ENCODE measurements at places on chromosomes 3 and 15. TPM values are rescaled to one million over a fixed set of nuclear protein-coding genes. Genes with fewer than 3 reads are reported as not detected.

DNA sequence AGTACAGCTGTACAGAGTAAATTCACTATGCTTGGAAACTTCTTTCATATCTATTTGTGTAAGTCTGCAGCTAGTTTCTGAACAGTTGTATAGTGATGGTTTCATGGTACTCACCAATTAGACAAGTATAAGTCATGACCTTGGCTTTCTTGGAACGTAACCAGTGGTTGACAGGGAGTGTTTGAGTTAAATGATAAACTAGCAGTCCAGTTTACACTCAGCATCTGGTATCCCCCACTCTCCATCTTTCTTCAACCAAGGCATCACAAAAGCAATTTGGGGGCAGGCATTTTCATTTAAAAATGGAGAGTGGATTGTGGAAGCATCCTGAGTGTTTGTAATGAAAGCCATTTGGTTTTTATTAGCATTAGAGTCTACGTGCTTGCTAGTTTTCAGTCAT is 26.0 kb downstream of the MME start:
- no peak for DNase-seq

DNA sequence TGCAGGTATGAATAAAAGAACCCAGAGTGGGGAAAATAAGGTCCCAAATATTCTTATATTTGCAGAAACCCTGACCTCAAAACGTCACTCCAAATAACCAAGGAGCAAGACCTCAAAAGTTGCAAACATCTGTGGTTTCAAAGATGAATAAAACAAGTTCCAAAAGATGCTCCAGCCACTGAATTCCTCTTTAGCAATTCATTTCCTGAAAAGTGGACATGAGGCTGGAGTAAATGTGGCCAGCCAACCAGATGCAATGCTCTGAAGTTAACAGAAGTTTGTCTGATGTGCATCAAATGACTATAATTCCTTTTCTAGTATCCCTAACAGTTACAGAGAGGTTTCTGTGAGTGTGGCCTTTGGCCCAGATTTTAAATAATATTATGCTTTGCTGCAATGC is 71.2 kb upstream of the WNT5A start:
- no peak for DNase-seq

- DNase-seq, result no peak
These were observed 14.3 kb downstream of the KAT2B start for GRCh38 chr3:20054549-20054987.

- DNase-seq, result no peak
These were observed 152.0 kb downstream of the TJP1 start for GRCh38 chr15:29670266-29670665.

- no peak for DNase-seq
These were observed 32.8 kb downstream of the XXYLT1 start for GRCh38 chr3:195238081-195238571.

DNA sequence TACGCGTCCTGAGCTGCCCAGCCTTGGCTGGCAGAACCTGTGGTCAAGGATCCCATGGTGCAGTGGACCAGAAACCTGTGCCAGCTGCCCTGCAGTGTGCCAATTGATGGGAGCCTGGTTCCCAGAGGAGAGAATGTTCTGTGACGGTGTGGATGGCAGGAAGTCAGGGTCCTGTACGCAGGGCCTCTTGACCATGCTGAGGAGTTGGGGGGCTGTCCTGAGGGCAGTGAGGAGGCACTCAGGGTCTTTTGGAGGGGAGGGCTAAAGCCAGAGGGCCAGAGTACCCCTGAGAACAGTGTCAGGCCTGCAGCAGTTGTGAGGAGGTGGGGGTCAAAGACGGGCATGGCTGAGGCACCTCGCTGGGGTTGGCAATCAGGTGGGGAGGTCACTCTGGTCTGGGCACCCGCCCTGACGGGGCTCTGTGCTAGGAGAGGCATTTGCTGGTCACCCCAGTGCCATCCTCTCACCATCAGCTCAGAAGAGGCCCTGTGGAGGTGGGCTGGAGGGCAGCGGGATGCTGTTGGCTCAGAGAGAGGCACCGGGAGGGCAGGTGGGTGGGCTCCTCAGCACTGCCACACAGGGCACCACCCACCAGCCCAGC is 61.0 kb downstream of the SCN5A start:
- peak; percentile 31 for DNase-seq

- no peak for DNase-seq
These were observed 2.4 kb downstream of the ARHGEF3 start for GRCh38 chr3:56799251-56799882.

Gene SHC4
- 74.2 TPM for total RNA-seq

DNA sequence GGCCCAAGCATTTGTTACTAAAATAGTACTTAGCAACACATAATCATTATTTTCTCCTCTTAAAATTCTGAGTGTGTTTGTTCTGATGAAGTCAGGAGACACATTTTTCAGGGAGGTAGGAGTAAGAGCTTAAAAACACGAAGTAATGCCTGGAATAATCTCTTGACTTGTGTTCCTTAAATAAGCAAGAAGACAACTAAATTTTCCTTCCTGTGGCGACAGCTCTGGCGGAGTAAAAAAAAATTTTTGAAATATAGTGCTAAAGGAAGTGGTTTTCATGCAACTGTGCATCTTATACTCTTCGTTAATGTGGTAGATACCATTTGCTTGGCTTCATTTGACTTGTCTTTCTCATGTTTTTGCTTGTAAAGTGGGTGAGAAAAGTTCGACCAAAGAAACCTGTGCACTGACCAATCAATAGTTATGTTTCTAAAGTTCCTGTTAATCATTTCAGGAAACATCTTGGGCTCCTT is 11.1 kb upstream of the MBNL1 start:
- DNase-seq, result no peak

DNA sequence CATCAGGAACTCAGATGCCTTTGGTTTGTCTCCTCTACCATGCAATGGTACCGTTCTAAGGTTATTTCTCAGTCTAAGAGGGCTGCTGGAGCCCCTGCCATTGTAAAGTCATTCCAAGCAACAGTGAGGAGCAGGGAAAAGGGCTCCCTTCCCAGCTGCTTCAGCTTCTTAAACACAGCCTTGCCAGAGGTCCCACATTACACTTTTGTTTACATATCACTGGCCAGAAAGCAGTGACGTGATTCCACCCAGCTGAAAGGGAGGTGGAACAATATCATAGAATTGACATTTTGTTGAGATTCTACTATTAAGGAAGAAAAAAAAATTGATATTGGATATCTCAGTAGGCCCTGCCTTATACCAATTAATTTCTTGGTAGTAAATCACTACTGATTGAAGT is 194.6 kb downstream of the SUCLG2 start:
- DNase-seq, result no peak

DNA sequence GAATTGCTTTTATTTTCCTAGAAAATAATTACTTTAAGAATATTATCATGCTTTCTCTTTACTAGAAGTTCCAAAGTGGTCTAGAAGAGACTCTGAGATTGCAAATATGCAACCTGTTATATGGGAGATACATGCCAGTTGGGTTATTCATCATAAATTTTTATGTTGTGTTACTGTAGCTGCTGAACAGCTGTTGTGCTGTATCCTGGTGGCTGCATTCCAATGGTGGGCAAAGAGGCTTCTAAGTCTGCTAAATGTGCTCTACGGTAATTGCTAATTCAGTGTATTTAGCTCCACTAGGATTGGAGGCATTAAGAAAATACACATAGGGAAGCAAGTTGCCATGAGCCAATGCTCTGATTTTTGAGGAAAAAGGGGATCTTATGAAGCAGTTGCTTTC is 409.0 kb downstream of the TUSC7 start:
- no peak for DNase-seq

DNA sequence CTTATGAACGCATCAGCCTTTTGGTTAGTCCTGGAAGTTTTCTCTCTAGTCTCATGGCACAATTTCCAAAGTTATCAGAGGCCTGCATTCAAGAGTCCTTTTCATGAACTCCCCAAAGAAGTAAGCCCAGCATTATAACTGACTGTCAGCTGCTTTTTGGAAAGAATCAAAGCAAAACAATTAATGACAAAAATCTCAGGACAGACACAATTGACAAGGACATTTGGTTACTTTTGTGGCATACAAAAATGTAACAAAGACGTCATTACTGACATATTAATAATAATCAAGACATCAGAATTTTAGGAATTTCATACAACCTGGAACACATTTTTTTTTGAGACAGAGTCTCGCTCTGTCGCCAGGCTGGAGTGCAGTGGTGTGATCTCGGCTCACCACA is 21.2 kb downstream of the KATNBL1 start:
- no peak for DNase-seq

Gene ARF4
- total RNA-seq, result 97.3 TPM
